ENCODE measurements at places on chromosomes 12 and 14.
A peak's percentile ranks its signal among the peaks of the same experiment; 100 is the strongest.

- no peak for DNase-seq
Measured at GRCh38 chr14:53890611-53891101, 66.0 kb downstream of the BMP4 start.

DNA sequence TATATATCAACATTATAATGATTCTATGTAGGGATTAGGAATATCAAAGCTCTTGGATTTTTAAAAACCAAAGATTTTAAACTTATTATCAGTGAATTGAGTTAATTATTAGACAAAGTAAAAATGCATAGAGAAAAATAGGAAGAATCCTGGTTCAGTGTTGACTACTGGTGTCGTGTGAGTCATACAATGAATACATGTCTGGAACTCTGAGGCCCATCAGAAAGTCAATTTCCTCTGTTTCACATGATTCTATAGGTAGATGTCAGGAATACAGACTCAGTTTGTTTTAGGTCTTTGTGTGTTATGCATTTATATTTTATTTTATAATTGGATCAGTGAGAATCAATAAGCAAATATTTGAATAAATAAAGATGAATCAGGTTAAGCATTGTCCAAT lies 84.5 kb upstream of the RTL1 start:
- no peak for DNase-seq

DNA sequence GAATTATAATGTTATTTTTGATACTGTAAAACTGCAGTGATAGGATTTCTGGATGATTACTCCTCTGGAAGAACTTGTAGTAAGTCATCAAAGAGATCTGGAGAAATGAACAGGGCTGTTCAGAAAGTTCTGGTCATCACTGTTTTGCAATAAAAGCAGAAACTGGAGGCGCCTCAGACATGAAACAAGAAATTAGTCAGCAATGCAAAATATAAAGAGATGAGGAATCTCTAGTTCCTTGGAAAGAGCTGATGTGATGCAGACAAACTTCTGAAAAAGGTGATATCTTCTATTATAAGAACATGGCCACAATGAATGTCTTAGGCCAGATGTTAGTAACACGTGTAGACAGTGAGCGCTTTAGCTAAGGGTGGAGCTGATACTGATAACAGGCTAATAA lies 9.5 kb downstream of the ACIN1 start:
- no peak for DNase-seq

DNA sequence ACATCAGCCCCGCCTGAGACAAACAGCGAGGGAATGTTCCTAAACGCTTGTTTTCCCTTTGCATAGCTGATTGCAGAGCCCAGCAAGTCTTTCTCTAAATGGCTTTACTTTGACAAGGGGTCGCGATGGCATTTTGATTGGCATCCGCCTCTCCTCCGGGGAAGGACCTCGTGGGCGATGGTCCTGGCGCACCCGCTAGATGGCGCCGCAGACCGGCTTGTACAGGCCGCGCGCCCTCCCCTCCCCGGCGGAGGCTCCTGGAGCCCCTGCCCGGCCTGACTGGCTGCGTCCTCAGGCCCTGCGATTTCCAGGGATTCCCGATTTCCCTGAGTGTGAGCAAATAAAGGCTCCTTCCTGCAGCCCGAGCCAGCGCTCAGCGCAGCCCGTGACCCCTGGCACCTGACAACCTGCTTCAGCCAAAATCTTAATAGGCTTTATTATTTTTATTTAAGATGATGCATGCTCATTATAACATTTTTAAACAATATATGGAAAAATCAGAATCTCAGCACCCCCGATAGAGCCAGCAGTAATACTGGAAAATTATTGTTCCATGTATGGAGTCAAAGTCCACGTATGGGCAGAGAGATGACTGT lies 468.3 kb downstream of the AACS start:
- DNase-seq = no peak

- no peak for DNase-seq
Measured at GRCh38 chr12:77615332-77615731, 215.4 kb upstream of the NAV3 start.

GRCh38 chr12:92365836-92366235 lies 220.2 kb upstream of the BTG1 start:
- DNase-seq = no peak

GRCh38 chr12:54572881-54573280 lies 15.6 kb downstream of the PPP1R1A start:
- DNase-seq = no peak

- DNase-seq = no peak
Measured at GRCh38 chr12:27974735-27975221, 2.2 kb upstream of the PTHLH start.

GRCh38 chr12:93889516-93890212 lies 212.5 kb downstream of the CRADD start:
- no peak for DNase-seq

GRCh38 chr14:34181338-34181737 lies 230.5 kb upstream of the EGLN3 start:
- no peak for DNase-seq

DNA sequence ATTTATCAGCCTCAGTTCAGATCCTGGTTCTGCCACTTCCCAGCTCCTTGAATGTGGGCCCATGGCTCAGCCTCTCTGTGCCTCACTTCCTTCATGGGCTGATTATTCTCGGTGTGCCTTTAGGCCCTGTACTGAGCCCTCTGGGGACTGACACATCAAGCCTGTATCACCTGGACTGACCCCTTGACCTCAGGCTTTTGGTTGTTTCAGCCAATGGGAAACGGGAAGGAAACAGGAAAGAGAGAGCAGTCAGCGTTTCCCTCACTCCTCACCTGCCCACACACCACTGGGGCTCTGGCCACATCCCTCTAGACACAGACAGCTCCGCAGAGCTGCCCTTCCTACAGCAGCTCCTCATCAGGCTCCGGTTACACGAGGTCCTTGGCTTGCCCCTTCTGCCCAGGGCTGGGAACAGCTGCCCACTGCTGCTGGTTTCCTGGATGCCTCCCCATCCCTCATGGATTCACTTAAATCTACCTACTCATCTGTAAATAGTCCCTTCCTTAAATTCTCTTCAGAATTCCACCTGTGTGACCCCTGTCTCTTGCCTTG lies 37.0 kb upstream of the ITPR2 start:
- DNase-seq = no peak

DNA sequence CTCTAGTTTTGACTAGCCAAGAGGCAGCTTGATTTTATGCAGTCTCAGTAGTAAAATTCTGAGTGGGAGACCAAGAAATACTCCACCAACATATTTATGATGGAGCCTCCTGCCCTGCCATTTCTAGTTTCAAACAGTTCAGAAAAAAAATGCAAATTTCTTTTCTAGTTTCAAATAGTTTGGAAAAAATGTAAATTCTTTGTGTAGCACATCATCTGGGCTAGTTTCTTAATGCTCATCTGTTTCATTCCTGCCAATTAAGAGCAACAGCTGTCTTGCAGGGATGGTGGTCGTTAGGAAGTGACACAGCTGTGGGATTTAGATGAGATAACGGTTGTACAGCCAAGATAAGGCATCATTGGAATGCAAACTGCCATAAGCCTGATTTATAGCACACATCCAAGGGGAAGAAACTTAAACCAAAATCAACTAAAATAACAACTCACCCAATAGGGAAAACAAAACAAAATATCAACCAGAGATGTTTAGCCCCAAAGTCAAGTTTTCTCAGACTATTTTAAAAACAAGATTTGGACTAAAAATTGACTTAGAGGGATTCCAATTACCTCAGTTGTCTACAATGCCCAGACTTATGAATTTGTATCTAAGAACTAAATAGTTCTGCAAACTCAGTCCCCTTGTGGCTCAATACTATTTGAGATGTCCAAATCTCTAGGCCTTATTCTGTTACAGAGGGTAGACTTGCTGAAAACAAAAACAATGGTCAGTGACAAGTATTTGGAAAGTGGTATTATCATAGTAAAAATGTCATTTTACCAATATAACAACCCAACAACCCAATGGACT lies 291.3 kb upstream of the ATP2B1 start:
- DNase-seq = no peak

DNA sequence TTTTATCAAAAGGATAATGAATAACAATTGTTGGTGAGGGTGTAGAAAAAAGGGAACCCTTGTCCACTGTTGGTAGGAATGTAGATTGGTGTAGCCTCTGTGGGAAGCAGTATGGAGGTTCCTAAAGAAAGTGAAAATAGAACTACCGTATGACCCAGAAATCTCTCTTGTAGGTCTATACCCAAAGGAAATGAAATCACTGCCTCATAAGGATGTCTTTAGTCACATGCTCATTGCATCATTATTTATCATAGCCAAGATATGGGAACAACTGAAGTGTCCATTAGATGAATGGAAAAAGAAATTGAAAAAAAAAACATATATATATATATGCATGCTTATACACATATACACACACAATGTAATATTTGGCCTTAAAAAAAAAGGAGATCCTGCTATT lies 158.8 kb upstream of the NPAS3 start:
- DNase-seq = no peak

DNA sequence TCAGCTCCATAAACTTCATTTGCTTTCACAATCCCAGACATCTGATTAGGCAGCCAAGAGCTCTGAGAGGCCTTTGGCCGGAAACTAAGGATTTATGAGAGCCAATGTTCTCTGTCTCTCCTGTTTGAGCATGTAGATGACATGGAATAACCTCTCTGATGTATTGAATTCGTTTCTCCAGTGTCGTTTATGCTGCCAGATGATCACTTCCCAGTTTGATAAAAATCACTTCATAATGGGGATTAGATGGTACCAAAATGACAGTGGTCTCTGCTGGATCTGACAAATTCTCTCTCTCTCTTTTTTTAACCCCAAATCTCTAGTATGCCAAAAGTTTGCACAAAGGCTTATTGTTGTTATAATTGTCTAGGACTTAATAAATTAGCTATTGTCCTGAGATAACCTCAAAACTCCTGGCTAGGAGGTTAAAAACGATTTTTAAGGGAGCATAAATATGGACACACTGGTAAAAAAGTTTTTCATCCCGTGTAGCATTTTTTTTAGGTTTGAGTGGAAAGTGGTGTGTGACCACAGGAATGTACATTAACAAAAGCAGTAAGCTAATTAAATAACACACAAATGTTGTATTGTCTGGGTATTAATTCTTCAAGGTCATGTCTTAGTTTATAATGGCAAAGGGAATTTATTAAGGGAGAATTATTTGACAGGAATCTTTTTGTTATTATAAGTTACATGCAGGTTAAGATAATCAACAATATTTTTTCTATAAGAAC lies 82.6 kb upstream of the USP44 start:
- DNase-seq = no peak

DNA sequence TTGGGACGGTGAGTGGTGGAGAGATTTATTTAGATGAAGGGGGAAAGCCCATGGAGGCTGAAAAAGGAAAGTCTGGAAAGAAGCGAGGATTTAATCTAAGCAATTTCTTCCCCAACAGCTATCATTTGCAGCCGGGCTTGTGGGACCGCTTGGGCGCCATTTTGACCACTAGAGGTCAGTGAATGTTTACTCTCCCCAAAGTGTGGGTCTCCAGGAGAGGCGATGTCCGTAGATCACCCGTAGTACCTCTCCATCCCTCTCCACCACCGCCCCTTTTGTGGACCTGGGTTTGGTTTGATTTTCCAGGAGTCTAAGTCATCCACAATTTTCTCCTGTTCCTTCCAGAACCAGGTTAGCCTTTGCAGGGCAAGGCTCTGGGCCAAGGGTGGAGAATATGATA lies 91.2 kb upstream of the PARP11 start:
- no peak for DNase-seq

DNA sequence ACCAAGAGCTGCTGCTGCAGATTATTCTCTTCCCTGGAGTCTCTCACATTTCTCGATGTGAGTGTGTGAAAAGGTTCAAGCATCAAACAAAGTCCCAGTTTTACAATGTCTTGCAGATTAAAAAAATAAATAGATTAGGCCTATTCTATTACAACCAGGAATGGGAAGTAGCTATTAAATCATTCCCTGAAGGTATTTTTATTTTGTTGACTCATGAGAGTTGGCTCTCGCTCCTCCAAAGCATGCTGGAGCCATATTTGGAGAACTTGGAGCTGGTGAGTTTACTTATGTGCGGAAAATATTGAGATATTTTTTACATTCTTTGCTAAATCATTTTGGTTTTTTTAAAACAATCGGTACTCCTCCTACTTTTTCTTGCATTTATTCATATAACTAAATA lies 572.3 kb downstream of the ETNK1 start:
- DNase-seq = no peak

DNA sequence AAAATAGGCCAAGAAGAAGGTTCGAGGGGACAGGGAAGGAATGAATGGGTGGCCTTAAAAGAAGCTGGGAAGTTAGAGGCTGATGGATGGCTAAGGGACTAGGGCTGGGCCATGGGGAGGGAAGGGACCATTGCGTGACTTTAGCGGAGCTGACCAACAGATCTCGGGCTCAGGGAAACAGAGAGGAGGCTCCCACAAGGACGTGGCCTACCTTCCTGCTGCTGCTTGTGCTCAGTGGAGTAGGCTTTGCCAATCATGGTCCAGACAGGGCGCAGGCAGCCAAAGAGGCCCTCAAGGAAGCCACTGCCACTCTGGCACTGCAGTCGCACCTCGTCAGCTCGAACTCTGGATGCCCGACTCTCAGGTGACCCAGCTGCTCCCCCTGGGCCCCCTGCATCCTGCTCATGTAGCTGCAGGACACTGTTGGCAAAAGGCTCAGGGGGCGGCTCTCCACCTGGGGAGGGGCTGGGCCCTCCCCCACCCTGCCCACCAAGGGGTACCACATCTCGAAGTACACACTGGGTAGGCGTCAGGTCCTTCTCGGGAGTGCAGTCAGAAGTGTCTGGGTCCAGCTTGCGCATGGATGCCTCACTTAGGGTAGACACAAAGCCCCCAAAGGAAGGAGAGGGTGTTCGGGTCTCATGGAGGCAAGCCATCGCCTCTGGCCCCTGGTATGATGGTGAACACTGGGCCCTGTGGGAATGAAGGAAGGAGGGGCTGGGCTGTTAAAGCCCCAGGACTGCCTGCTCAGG lies 12.3 kb downstream of the MAP3K12 start:
- no peak for DNase-seq

DNA sequence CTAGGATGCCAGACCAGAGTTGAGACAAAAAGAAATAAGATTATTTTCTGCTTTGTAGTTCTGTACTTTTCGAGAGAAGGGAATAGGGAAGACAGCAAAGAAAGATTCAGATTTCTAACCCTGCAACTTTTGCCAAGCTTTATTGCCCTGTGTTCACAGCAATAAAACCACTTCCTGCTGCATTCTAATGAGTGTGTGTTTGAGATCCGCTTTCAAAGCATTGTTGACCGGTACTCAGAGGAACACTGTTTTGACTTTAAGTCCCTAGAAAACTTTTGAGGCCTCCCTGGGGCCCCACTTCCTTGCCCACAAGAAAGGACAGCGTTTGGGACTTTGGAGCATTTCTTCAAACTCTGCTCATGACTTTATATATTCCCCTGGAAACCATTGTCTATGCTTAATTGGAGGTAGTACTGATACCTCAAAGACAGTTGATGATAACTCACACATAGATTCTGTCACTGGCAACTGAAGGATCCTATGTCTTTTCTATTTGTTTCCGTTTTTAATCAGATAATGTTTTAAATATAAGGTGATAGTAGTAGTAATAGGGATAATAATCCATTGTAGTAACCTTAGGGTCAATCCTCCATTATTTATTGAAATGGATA lies 1.3 kb downstream of the RNASE6 start:
- peak; percentile 10 for DNase-seq

GRCh38 chr12:911191-911826 lies 38.2 kb downstream of the RAD52 start:
- DNase-seq = no peak

- no peak for DNase-seq
Measured at GRCh38 chr14:87679866-87680265, 313.1 kb downstream of the GALC start.

- DNase-seq = peak; percentile 44
Measured at GRCh38 chr12:66776974-66777373, 98.1 kb upstream of the GRIP1 start.

- DNase-seq = no peak
Measured at GRCh38 chr14:54639611-54640010, 72.7 kb downstream of the SAMD4A start.

GRCh38 chr14:93133464-93133863 lies 17.7 kb upstream of the ITPK1 start:
- no peak for DNase-seq
